ENCODE measurements at places on chromosomes 4 and X.

- DNase-seq: no peak
These were observed 1584.3 kb downstream of the STIM2 start for GRCh38 chr4:28444886-28445496.

DNA sequence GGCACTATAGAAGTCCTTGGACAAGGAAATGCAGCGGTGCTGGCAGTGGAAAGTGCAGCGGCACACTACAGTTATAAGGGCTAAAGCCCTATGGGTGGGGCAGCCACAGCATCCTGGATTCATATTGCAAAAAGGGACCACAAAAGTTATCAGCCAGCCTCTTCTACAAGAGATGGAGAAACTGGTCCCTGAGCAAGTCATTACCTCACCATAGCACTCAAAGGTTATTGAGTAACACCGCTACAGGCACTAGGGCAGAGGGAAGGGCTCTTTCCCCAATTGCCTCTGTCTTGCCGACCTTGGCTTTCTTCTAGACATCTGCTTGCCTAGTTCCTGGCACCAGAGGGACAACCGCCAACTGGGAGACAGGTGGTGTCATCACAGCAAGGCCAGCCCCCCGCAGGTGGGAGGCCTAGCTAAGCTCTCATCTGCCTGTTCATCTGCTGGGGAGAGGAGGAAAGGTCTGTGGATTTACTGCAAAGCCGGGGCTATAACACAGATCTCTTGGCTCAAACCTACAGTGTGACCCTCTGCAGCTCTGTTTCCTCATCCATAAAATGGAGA, 600.0 kb downstream of the BCOR start:
- no peak for DNase-seq

DNA sequence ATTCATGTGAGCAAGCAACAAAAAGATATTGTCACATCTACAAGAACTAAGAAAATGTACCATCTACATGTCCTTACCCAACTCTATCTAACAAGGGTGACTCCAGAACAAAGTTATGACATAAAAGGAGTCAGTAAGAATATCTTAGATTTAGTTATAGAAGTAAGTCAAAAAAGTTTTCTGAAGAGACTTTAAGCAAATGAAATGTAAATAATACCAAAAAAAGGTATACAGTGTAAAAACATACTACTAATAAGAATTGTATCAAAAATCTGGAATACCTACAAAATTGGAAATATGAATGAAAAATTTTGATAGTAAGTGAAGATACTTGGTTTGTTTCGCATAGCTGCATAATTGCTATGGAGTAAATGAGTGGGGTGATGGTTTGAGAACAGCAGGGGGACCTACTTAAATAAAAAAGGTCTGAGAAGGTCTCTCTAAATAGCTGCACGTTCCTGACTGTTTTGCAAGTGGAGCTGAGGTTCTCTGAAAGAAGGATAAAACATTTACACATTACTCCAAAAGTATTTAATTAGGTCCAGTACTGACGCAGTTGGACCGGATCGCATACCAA, 51.0 kb upstream of the ENPP6 start:
- no peak for DNase-seq

DNA sequence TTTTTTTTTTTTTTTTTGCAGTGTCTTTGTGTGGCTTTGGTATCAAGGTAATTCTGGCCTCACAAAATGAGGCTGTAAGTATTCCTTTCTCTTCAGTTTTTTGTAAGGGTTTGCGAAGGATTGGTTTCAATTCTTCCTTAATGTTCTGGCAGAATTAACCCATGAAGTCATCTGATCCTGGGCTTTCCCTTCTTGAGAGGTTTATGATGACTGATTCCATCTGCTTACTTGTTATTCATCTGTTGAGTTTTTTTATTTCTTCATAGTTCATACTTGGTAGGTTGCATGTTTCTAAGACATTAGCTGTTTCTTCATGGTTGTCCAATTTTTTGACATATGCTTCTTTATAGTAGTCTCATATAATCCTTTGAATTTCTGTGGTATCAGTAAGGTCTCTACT, 181.4 kb upstream of the PDE5A start:
- DNase-seq: no peak

- no peak for DNase-seq
These were observed 180.4 kb downstream of the ZIC3 start for GRCh38 chrX:137746289-137746688.

DNA sequence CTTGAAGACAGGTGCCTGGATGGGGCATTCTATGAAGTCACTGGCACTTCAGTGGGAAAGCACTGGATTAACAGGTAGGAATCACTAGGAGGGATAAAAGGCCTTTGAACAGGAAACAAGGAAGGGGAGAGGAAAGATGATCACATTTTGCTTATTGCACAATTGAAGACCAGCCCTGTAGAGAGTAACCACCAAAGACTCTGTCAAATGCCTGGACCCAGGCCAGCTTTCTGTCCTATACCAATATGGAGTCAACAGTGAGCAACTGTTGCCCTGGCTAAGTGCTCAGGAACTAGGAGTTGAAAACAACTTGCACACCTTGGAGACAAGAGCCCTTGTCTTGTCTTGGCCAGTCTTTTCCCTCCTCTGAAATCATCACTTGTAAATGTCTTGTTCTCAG, 14.1 kb upstream of the RTL3 start:
- peak; percentile 13 for DNase-seq

GRCh38 chr4:187491286-187491685, 504.3 kb upstream of the ZFP42 start:
- DNase-seq: no peak

- DNase-seq: no peak
These were observed 180.5 kb downstream of the KLHL13 start for GRCh38 chrX:117936118-117936517.

GRCh38 chr4:153260553-153261300, 56.5 kb downstream of the TRIM2 start:
- no peak for DNase-seq

GRCh38 chrX:149495573-149496071, 9.5 kb downstream of the IDS start:
- DNase-seq: peak; percentile 39

GRCh38 chrX:128436397-128437103, 384.3 kb upstream of the ACTRT1 start:
- DNase-seq: no peak

DNA sequence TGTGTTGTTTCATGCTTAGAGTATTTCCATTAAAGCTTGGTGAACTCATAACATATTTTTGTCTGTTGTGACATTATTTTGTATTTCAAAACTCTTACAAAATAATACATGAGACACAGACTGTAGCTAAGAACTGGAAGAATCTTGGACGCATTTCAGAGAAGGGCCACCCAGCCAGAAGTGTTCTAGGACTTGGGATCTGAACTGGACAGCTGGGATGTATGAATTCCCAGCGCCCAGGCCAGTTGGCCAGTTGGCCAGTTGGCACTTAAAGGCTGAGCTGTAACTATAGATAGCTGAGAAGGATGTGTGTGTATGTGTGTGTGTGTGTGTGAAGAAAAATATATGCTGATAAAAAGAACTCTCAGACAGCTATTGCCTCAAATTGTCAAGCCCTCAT, 193.4 kb upstream of the GPR101 start:
- no peak for DNase-seq

- DNase-seq: peak; percentile 52
These were observed 4.8 kb upstream of the FBXL5 start for GRCh38 chr4:15659768-15660570.

DNA sequence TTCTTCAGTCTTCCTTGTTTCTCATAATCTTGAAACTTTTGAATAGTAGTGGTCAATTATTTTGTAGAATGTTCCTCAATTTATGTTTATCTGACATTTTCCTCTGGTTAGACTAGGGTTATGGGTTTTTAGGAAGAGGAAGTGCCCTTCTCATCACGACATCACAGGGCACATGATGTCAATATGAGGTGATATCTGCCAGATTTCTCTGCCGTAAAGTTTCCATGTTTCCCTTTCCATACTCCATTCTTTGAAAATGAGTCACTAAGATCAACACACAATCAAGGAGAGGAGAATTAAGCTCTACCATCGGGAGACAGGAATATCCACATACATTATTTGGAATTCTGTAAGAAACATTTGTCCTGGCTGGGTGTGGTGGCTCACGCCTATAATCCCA, 28.4 kb downstream of the RP2 start:
- peak; percentile 13 for DNase-seq

- DNase-seq: no peak
These were observed 272.6 kb upstream of the HAND2 start for GRCh38 chr4:173802662-173803022.

- DNase-seq: no peak
These were observed 159.8 kb upstream of the KIT start for GRCh38 chr4:54497947-54498346.

DNA sequence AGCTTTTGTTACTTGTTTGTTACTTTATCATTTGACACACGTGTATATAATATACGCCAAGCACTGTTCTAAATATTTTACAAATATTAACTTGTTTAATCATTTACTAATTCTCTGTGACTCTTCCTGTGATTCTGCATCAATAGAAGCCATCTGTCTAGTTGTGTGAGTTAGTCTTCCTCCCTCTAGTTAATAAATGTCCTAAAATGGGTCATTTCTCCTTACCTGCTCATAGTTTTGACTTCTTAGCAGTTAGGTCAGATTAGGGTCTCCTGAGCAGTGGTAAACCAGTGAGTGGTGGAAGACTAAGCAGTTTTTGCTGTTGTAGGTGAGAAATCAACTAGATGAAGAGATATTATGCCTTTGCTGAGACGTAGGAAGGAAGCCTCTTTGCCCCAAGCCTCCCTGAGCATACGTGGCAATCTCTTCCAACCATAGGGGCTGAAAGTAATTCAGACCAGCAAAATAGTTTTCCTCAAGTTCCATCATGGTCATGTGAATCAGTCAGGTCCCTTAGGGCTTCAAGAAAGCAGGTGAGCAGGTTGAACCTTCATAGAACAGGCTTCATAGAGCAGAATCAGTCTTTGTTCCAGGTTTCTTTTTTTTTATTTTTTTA, 38.7 kb upstream of the THOC2 start:
- no peak for DNase-seq

- no peak for DNase-seq
These were observed 548 bp downstream of the NEUROG2 start for GRCh38 chr4:112515198-112516065.

- no peak for DNase-seq
These were observed 134.9 kb upstream of the LEF1 start for GRCh38 chr4:108303488-108304177.

DNA sequence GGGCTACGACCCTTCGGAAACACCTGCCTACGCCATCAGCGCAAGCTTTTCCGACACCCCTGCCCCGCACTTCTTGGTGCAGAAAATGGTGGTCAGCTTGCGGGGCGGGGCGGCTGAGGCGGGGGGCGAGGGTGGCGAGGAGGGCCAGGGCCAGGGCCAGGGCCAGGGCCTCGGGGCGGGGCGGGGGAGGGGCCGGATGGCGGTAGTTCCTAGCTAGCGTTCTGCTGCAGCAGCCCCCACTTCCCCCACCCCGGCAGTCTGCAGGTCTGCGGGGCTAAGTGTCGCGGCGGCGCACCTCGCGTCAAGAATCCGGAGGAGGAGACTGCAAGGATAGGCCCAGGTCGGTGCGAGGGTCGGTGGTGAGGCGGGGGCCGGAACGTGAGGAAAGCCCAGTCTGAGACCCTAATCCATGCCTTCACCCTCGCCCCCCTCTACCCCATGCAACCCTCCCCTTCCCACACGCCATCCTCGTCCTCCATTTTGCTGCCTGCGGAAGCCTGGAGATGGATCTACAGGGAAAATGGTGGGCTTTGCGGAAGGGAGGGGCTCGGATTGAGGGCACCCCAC, 600 bp downstream of the BEX4 start:
- no peak for DNase-seq

DNA sequence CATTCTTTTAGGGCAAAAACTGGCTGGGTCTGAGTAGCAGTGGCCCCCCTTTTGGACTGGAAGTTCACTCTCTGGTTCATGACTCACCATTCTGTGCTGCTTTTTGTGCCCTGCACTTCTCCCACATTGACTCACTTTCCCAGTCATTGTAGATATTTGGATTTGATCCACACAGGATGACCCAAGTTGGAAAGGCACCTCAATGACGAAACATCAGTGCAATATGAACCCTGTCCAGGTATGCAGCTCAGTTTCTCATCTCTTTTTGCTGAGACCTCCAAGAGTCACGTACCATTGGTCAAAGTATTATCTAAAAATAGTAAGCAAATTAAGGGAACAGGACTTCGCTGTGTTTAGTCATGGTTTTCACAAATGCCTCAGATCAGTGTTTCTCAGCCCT, 92.7 kb downstream of the CBLL2 start:
- DNase-seq: peak; percentile 88

- DNase-seq: peak; percentile 71
These were observed 6.7 kb downstream of the APOO start for GRCh38 chrX:23901060-23901459.

DNA sequence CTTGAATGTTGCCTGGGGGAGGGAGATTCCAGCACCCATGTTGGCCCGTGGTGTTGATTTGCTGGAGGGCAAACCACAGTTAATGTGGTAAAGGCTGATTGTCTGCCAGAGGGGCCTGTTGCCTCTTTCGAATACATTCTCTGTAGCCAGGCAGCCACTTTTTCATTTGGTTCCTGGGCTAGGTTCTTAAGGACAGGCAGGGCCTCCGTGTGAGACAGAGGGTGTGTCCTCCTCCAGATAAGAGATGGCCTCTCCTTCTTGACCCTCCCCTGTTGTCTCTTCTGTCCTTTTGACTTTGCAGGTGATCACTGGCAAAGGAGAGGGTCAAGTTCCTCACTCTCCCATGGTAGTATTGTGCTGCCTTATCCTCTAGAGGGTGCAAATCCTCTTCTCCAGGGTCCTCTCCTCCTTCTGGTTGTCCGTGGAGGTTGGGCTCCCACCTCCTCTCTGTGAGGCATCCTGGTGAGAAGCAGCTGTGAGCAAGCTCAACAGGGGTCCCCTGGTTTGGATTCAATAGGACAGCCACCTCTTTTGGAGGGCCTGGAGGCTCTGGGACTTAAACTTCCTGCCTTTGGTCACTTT, 44.9 kb downstream of the ZNF182 start:
- DNase-seq: no peak

DNA sequence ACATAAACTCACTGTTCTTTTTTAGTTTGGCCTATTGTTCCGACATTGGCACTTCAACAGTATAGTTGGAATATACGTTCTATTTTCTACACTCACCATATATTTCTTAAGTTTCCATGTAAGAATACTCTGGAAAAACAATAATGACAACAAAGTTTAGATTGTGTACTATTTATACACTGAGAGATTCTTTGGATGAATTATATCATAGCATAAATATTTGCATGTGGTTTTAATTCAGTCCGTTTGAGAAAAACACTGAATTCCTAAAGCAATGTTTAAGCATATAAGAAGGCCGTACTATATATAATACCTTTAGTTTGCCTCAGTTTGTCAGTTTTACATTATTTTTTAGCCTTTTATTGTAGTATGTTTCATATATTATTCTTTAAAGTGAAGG, 82.4 kb downstream of the RAP1GDS1 start:
- DNase-seq: no peak

DNA sequence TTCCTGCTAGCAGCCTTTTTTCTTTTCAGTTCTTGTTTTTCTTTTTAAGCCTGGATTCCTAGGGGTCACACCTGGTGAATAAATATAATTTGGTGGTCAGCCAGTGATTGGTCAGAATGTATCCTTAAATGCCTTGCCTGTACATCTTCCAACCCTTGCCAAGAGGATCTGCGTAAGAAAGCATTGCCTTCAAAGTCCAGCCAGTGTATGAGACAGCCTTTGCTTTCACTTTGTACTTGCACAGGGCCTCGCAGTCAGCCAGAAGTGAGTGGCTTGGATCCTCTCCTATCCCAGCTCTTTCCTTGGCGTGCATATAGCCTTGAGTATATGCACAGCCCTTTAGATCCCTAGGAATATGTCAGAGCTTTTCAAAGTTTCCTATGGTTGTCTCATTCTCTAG, 22.2 kb downstream of the KANTR start:
- DNase-seq: peak; percentile 57

GRCh38 chrX:86066998-86067397, 19.6 kb upstream of the CHM start:
- DNase-seq: no peak
